ENCODE measurements at places on chromosomes 7 and 10.

DNA sequence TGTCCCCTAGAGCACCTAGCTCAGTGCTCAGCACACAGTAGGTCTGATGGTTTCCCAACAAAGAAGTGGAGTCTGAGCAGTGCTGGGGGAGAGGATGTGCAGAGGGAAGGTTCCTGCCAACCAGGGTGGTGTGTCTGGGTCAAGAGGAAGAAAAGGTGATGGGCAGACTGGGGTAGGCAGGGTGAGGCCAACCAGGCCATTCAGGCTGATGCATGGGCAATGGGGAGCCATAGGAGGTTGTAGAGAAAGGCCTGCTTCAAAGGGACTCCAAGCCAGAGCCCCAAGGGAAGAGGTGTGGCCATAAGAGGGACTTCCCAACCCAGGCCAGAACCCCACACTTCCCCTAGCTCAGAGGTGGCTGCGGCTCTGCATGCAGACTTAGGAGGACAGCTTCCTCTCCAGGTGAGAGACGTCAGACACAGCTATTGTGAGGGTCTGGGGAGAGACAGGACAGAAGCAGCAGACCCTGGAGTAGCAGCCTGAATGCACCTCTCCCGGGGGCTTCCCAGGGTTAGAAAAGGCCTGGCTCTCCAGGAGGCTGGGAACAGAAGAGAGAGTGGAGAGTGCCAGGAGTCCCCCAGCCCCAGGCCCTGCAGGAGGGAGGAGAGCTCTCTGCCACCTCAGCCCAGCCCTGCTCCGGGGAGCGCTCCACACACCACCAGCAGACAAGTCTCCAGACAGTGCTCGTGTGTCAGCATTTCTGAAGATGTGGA, 87.4 kb upstream of the ZMIZ1 start:
- DNase-seq = no peak

GRCh38 chr7:151232917-151233701, 826 bp downstream of the CHPF2 start:
- DNase-seq = peak; percentile 56

DNA sequence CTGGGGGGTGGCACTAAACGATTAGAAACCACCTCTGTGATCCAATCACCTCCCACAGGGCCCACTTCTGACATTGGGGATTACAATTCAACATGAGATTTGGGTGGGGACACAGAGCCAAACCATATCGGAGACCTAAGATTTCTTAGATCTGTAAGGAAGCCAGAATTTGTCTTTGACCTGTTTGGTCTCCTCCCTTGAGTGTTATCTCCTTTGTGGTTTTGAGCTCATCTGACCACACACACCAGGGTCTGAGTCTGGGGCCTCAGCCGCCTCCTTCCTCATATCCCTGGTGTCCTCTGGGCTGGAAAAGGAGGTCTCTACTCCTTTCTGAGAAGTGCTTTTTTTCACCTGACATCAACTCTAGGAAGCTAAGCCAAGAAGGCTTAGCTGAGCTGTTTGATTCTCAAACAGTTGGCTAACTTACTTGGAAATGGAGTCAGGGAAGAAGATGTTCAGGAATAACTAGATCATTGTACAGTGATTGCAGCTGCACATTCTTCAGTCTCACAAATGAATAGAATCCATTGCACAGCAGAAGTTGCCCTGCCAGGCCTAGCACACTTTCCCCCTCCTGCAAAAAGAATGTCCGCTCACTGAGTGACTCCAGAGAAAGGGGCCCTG, 167.4 kb downstream of the ARHGAP21 start:
- no peak for DNase-seq

DNA sequence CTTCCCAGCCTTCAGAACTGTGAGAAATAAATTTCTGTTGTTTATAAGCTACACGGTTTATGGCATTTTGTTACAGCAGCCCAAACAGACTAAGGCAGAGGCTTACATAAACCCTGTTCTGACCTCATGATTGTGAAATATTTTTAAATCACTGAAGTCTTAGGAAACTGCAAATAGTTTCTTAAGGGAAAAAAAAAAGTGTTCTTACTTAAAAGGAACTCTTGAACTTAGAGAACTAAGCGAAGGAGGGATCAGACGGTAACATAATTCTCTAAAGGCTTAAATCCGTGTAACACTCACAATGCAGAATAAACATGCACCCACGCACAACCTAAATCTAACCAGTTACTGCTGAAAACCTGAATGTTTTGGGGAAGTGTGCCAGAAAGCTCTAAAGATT, 749.1 kb upstream of the LRRTM3 start:
- no peak for DNase-seq

DNA sequence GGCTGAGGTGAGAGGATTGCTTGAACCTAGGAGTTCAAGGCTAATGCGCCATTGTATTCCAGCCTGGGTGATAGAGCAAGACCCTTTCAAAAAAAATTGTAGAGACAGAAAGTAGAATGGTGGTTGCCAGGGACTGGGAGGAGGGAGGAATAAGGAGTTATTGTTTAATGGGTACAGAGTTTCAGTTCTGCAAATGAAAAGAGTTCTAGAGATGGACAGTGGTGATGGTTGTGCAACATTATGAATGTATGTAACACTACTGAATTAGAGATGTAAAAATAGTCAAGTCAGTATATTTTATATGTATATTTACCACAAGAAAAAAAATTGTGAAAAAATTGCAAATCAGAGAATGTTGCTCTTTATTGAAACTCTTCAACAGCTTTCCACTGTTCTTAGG, 266.5 kb upstream of the NPY start:
- DNase-seq = no peak

- DNase-seq = no peak
These were observed 1052.6 kb downstream of the REEP3 start for GRCh38 chr10:64573623-64574325.

- no peak for DNase-seq
These were observed 33.3 kb downstream of the JCAD start for GRCh38 chr10:30026080-30026479.

GRCh38 chr10:76840802-76841201, 796.8 kb downstream of the KCNMA1 start:
- no peak for DNase-seq

- no peak for DNase-seq
These were observed 143.8 kb downstream of the RSU1 start for GRCh38 chr10:16673443-16673842.

- no peak for DNase-seq
These were observed 66.1 kb downstream of the MTPN start for GRCh38 chr7:135911099-135911498.

GRCh38 chr7:80967917-80968297, 49.1 kb upstream of the SEMA3C start:
- DNase-seq = no peak

- no peak for DNase-seq
These were observed 5.6 kb downstream of the STRA8 start for GRCh38 chr7:135239263-135239662.

- DNase-seq = no peak
These were observed 12.2 kb downstream of the LZTS2 start for GRCh38 chr10:101011517-101012423.

GRCh38 chr10:97882142-97883091, 32.8 kb downstream of the GOLGA7B start:
- DNase-seq = peak; percentile 40

DNA sequence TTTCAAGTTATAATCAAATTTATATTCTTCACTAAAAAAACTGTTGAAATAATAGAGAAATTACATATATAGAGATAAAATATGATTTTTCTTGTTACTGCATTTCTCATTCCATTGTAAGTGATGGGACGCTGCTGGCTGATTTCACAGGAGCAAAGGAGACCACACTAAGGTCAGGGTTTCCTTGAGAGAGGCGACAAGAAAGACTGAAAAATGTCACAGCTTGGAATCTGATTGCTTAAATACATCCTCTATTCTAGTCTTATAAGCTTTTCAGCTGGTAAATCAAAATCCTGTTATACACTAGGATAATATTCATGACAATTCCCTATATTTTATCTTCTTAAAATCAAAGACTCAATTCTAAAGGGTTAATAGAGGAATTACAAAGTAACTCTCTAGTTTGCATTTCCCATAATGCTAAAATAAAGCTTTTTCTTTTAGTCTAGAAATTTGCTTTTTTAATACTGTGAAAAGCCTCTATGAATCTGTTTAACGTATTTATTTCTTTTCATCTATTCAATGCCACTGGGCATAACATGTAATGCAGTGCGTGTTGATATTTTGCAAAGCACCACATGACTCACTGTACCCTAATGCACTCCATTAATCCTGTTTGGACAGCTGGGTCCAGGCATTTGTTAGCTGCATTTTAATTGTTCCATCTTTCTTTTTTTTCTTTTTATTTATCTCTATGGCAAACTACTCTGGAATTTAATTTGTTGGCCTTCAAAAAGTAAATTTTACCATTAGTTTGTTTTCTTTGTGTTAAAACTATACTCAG, 81.7 kb downstream of the RNF32 start:
- no peak for DNase-seq

GRCh38 chr10:118458957-118459641, 117.0 kb upstream of the FAM204A start:
- no peak for DNase-seq

GRCh38 chr7:29039821-29040578, 81.9 kb upstream of the TRIL start:
- no peak for DNase-seq

DNA sequence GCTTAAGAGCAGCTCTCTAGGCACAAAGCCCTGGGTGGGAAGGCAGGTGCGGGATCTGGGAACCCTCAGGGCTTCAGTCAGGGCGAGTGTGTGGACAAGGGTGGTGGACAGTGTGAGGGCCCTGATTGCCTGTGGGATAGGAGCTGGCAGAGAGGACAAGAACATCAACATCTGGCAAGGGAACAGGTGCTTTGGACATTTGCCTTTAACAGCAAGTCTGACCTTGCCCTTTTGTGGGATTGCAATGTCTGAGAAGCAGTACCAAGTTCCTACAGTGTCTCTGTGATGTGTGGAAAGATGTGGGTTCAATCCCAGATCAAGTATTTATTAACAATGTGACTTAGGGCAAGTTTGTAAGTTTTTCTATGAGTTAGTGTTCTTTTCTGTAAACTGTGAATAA, 46.7 kb downstream of the TFAM start:
- no peak for DNase-seq

GRCh38 chr10:43267811-43268210, 946 bp upstream of the RASGEF1A start:
- DNase-seq = no peak

- DNase-seq = no peak
These were observed 47.2 kb upstream of the NRP1 start for GRCh38 chr10:33381451-33382215.

DNA sequence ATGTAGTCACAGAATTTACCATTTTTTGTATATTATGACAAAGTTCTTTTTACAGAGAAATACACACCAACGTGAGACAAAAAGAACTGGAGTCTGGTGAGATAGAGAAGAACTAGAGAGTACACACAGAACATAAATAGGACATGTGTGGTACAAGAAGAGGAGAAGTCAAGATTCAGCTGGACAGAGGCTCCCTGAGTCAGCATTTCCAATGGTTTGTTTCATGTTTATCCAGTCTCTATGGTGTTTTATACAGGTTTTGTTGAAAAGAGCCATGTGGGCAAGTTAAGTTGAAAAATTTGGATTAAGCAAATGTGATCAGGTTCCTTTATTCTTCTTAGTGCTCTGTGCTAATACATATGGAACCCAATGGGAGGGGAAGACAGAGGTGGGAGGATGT, 105.5 kb upstream of the AKR1E2 start:
- no peak for DNase-seq

GRCh38 chr7:1597066-1597760, 27.4 kb upstream of the PSMG3 start:
- no peak for DNase-seq

DNA sequence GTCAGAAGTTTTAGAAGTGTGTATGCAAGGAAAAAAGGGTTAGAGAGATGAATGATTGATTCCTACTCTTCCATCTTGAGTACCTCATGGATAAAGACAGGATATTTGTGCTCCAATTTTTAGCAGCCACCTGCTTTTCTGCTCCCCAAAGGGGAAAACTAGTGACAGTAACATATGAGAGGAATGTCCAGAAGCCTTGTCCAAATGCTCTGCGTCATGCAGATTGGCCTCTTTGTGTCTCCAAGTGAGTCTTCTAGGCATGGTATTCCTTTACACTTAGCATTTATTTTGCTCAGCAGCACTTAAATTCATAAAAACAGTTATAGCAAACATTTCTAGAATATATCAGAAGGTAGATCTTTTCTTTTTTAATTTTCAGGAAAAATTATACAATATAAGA, 306.8 kb downstream of the CNTNAP2 start:
- no peak for DNase-seq

DNA sequence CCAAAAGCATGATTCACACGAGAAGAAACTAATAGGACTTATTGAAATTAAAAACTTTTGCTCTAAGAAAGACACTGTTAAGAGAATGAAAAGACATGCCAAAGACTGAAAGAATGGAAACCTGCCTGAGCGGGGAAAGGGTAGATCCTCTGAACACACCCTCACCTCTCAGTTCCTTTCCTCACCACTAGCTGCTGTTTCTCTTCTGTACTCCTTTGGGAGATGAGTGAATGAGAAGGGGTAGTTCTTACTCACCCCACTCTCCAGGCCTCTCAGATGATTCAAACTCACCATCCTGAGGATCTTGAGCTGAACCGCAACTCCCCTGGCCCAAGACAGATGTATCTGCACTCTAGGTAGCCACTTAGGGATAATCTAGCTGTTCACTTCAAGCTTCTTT, 41.9 kb downstream of the IQUB start:
- no peak for DNase-seq

- DNase-seq = no peak
These were observed 22.1 kb upstream of the GLCCI1 start for GRCh38 chr7:7946486-7946885.

- no peak for DNase-seq
These were observed 431.6 kb upstream of the GALNT17 start for GRCh38 chr7:70700055-70700940.

DNA sequence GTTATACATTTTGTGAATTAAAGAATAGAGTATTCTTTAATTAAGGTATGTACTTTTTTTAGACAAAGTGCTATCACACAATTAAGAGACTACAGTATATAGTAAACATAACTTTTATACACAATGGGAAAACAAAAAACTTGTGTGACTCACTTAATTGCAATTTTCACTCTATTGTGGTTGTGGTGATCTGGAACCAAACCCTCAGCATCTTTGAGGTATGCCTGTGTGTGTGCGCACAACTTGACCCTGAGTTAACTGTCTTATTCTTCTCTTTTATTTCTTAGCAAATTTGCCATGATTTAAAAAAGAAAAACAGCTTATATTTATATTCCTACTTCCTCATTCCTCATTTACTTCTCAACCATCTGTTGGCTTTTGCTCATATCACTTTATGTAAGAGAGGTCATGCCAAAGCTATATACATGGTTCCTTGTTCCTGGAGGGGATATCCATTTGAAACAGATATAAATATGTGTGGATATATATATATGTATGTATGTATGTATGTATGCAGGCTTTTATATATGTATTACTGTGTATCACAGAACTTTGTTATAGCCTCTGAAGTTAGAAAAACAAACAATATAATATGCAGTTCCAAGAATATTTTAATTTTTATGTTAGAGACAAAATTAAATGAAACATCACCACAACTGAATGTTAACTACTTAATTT, 259.5 kb upstream of the HGF start:
- no peak for DNase-seq

DNA sequence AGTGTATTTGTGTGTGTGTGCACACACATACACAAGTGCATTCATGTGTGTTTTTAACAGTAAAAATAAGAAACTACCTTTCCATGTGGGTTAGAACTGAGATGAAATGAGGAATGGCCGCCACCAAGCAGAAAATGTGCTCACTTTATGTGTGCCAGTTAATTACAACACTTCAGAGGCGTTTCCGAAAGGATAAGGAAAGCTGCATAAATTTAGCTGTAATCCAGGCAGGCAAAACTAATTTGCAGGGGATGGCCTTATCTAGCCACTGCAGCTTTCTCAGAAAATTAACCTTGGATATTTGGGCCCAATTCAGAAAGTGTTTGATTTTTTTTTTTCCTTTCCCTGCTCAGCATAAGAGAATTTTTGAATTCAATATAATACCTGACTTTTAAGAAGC, 328.8 kb upstream of the PHF14 start:
- no peak for DNase-seq

Data from immature natural killer cell (primary cell).